ENCODE measurements at places on chromosomes 7 and 10.
A peak's percentile ranks its signal among the peaks of the same experiment; 100 is the strongest.

- no peak for DNase-seq
These were observed 455.3 kb downstream of the PLXDC2 start for GRCh38 chr10:20271490-20271889.

DNA sequence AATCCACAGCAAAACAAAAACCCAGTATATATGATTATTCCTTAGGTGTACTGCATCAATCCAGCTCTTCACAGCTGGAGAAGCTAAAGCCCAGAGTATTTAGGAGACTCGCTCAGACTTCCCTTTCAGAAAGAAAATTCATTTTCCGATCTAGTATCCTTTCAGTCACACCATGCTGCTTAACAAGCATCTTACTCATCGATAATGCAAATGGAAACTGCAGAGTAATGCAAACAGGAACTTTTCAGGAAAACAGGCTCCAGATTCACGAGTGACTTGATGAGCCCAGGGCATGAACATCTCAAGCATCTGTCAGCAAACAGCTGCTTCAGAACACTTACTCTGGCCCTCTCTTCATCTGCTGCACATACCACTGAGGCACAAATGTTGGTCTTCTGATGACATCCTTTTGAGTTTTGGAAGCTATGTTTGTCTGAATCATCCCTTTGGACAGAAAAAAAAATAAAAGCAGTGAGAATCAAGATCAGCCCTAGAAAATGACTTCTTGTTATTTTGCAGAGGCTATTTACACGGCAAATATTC, 24.9 kb upstream of the ZC3HAV1L start:
- no peak for DNase-seq

GRCh38 chr10:114142018-114142417, 32.0 kb downstream of the CCDC186 start:
- no peak for DNase-seq

GRCh38 chr10:132547421-132547861, 9.9 kb downstream of the INPP5A start:
- DNase-seq, result no peak

GRCh38 chr7:74365322-74366022, 76.3 kb downstream of the CLIP2 start:
- DNase-seq, result peak; percentile 78

- DNase-seq, result no peak
These were observed 191.5 kb downstream of the CELF2 start for GRCh38 chr10:11208908-11209829.

DNA sequence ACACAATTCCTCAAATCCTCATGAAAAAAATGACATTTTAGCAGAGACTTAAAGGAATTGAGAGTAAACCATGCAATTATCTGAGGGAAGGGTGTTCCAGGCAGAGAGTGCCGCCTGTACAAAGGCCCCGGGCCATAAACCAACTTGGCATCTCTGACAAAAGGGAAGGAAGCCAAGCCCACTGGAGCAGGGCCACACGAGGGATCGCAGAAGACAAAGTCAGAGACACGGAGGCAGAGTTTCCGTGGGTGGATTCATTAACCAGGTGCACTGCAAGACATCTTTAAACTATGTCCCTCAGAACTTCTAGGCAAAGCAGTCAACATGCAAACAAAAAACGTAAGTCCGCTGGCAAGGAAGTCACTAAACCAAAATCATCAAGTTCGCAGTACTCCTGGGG, 92.0 kb downstream of the SFMBT2 start:
- no peak for DNase-seq

GRCh38 chr7:138400400-138400886, 59.6 kb upstream of the TRIM24 start:
- DNase-seq, result no peak

DNA sequence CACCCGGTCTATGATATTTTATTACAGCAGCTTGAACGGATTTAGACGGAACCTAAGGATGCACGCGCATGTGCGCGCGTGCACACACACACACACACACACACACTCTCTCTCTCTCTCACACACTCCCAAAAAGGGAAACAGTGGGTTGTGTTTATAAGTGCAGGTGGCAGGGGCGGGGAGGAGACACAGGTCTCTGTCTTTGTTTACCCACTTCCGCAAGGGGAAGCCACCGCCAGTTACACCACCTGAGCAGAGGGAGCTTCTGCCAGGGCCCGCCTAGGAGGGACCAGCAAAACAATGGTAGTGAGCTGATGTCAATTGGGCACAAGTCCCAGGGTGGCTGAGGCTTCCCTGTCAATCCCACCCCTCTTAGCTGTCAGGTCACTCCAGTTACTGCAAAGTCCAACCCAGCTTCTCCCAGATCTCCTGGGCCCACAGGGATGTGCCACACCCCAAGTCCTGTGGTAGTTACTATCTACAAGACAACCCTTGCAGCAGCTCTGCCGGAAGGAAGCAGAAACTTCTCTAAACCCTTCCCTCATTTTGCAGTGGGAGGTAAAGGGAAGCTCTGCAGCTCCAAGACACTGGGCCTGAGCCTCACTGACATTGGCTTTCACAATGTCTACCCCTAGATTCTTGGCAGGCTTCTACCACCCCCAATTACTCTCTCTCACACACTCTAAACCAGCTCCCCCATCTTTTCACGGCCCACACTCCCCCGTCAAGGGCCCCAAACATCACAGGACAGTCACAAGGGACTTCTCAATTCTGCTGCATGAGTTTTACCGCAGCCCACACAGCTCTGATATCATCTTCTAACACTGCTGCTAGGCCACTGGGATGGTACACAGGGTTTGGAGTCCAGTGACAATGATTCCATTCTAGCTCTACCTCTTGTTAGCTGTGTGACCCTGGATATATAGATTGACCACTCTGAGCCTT, 17.6 kb downstream of the ANXA11 start:
- no peak for DNase-seq

- DNase-seq, result no peak
These were observed 12.2 kb upstream of the GALNT11 start for GRCh38 chr7:152013230-152013629.

DNA sequence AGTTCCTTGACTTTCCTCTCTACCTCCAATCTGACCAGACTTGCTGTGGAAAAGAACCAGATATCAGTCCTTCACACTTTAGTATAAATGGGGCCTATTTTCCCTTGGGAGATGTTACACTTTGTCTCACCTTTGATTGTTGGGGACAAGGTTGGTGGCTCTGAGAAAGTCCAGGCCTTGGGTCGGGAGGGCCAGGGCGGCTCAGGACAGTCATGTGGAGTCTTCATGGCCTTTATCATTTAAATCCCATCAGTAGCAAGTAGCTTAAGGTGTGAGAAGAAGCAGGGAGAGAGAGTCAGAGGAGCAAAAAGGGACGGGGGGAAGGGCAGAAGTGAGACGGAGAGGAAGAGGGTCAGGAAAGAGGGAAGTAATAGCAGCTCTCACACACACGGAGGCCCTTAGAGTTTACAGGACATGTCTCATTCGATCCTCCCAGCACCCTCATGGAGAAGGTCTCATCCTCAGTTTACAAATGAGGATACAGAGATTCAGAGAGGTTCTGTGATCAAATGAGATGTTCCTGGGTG, 40.5 kb downstream of the TBATA start:
- DNase-seq, result no peak

GRCh38 chr10:4645836-4646235, 180.2 kb upstream of the AKR1E2 start:
- DNase-seq, result no peak

GRCh38 chr7:21656081-21656480, 113.2 kb downstream of the DNAH11 start:
- DNase-seq, result no peak

DNA sequence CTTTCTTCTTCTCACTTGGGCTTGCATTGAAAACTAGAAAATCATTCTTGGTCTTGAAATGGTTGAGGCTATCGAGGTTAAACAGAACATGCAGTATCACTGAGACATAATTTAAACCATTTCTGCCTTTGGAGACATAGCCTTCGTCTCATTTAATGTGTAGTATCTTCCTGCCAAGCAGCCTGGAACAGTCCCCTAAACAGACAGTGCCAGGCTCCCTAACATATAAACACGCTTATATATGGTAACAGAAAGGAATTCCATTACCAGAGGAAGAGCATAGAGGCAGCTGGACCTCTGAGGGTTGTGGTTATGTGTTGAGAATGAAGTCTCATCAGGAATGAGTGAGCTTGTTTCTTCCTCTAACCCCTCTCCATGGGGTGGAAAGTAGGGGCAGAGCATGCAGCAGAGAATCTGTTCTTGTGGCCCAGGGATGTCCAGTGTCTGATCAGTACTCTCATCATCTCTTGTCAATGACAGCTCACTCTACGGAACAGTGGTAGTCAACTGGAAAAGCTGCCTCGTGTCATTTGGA, 11.2 kb downstream of the CACNB2 start:
- no peak for DNase-seq

DNA sequence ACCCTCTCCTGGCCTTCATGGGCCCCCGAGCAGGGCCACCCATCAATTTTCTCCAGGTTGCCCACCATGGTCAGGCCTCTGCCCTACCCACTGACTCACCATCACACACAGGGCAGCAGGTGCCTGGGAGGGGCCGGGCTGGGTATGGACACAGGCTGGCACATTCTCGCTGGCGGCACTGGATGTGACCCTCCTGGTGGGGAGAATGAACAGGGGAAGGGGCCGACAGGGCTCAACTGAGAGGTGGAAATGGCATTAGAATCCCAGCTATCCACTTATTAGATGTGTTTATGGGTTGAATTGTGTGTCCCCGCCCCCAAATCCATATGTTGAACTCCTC, 16.4 kb downstream of the KCP start:
- DNase-seq, result no peak

DNA sequence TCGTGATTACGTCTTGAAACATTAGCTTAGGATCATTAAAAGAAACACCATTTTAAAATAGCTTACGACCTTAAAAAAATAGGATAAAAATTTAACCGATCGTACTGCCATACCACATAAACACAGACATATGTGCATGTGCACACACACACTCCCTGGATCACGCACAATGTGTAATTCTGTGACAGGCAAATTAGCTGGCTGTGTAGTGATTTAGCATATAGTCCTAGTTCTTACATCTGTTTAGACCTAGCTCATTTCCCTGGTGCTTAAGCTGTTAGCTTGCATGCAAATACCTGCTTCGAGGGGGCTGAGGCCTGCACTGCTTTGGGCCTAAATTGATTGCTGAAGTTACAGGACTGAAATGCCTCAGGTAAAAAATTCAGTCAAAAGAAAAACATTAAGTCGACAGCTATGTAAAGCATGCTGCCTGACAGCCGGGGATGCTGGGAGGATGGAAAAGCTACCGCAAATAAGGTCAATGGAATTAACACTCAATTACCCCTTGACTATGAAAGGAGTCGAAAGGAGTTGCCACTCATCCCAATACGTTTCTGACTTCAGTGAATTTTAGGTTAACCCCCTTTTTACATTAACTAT, 267.1 kb upstream of the FZD8 start:
- no peak for DNase-seq

- DNase-seq, result no peak
These were observed 14.8 kb downstream of the THSD7A start for GRCh38 chr7:11817111-11817740.

DNA sequence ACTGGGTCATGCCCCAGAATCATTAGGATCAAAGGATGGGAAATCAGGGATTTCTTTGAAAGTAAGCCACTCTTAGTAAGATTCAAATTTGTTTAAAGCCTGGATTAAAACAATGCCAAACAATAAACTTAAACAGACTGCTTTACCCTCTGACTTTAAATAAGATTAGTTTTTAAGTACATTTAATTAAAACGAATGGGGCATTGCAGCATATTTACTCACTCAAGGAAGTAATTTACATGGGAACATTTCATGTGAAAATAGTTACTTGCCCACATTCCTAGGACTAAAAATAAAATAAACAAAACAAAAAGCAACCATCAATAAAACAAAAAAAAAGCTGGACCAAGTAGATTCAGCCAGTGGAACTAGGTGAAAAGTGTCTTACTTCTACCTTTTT, 7.8 kb downstream of the ABLIM1 start:
- DNase-seq, result no peak

DNA sequence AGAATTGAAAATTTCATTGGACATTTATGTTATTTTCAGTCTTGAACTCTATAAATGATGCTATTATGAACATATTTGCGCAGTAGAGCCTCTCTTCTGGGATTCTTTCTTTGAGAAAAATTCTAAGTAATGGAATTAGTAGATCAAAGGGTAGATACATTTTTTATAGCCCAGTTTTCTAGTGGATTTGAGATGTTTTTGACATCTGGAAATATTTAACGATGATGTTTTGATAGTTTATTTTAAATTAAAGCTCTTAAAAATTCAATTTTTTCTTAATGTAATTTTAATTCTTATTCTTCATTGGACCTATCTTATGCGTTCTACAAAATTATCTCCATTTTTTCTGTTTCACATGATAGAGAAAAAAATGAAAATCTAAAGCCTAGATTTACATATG, 103.0 kb downstream of the ADAM22 start:
- DNase-seq, result no peak

DNA sequence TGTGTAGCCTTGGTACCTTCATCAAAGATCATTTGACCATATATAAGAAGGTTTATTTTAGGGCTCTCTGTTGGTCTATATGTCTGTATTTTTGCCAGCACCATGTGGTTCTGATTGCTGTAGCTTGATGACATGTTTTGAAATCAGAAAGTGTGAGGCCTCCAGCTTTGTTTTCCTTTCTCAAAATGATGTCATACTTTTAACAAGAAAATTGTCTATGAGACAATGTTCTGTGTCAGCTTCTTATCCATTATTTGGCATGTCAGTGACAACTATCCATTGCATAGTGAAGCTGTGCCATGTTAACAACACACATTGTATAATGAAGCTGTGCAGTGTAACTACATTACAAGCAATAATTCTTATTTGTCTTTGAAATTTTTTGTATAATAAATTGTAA, 9.1 kb upstream of the PPP1R9A start:
- no peak for DNase-seq

DNA sequence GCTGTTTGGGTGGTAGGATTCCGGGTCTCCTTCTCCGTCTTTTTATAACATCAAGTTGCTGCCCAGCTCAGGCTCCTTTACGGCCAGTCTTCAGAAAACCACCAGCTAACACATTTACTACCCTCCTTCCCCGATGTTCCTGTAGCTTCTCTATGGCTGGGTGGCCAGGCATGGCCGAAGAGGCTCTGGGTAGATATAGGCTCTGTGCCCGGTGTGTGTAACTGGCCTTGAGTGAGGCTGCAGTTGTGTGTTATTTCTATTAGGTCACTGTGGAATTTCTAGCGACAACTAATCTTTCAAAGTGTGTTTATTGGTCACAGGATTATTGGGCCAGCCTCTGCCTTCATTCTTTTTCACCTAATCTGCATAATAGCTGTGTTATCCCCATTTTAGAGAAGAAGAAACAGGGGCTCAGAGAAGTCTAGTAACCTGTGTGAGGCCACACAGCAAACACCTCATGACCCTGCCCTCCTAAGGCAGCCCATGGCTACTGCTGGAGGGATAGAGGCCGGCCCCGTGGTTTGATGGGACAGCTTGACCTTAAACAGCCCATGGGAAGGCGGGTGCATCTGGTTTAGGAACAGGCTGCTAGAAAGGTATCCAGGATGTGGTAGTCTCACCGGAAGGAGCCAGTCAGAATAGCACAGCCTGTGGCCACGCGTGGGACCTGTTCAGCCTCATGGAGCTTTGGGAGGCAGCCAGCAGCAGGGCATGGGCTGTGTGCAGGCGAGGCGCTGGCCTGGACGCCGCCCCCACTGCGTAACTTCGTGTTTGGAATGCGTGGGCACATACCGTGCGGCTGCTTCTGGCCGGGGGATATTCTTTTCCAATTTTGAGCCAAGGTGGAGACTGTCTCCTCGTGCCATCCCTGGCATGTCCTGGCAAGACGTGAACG, 29.7 kb downstream of the HTRA1 start:
- DNase-seq, result no peak
